ENCODE measurements at places on chromosomes 2 and 18. TPM values are rescaled to one million over a fixed set of nuclear protein-coding genes. Genes with fewer than 3 reads are reported as not detected.

The ACADL gene
- total RNA-seq = not detected

GRCh38 chr2:100140582-100140981, 1.8 kb downstream of the AFF3 start:
- no peaks in the 10 kb centered on the region for H3K27me3 ChIP-seq
- DNase-seq = no peak

DNA sequence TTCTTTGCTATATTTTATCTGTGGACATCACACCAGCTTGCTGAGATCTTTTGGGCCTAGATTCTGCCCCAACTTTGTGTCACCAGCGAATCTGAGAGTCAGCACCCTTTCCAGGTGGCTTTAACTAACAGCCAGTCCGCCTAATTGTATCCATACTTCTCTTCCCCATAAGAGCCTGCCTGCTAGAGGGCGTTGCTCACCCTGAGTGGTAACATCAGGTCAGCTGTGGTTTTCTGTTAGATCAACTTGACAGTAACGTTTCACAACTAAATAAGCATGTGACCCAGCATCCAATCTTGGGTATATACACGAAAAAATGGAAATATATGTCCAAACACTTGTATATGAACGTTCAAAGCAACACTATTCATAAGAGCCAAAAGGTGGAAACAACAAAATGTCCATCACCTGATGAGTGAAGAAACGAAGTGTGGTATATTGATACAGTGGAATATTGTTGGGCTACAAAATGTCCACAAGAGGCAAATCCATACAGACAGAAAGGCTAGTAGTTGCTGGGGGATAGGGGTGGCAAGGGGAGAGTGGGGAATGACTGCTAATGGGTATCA, 24.9 kb downstream of the EFHD1 start:
- DNase-seq = no peak
- H3K4me1 ChIP-seq = no peaks in the 10 kb centered on the region
- no peak overlapping the region for H3K4me3 ChIP-seq
- H3K36me3 ChIP-seq = no peaks in the 10 kb centered on the region
- H3K27me3 ChIP-seq = peaks cover 1% of the 10 kb centered on the region

DNA sequence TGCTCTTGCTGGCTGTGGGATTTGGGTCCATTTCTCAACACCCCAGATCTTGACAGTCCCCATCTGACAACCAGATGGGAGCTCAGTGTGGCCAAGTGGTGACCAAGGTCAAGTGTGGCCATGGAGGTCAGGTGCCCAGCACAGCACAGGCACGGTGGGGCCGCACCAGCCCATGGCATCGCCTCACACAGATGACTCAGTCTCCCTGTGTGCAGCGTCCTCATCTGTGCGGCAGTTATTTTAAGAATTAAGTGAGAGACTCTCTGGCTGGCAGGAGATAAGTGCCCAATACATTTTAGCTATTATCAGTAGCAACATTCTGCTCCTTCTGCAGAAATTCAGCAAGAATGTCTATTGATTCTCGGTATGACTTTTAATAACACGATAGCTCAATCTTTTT, 167.2 kb downstream of the DDX1 start:
- H3K4me1 ChIP-seq = no peaks in the 10 kb centered on the region
- no peak overlapping the region for H3K4me3 ChIP-seq
- H3K27ac ChIP-seq = no peak overlapping the region
- no peaks in the 10 kb centered on the region for H3K36me3 ChIP-seq
- DNase-seq = no peak

- DNase-seq = peak; percentile 50
- H3K36me3 ChIP-seq = no peaks in the 10 kb centered on the region
- H3K4me1 ChIP-seq = peaks cover 39% of the 10 kb centered on the region
- H3K27ac ChIP-seq = peak overlapping the region; percentile 53
Observed at GRCh38 chr2:64049633-64050220, 30.5 kb upstream of the VPS54 start.

DNA sequence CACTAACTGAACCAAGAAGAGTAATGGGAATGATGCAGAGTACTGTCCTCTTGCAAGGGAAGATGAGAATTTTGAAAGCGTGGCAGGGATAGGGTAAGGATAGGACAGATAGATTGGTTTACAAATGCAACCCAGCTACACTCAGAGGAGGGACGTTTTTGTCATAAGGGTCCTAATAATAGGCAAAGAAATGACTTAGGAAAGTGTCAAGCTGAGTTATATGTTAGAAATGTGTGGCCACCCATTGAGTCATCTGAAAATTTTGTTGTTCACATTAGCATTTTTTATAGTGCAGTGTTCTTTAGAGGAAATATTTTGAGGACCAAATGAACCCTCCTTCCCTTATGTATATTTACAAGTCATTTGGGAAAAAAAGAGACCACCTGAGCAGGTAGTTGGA, 137.5 kb downstream of the PHLPP1 start:
- H3K4me3 ChIP-seq = no peak overlapping the region
- H3K27ac ChIP-seq = no peak overlapping the region
- no peaks in the 10 kb centered on the region for H3K27me3 ChIP-seq
- H3K36me3 ChIP-seq = no peaks in the 10 kb centered on the region

GRCh38 chr2:234978466-234979203, 26.8 kb downstream of the SH3BP4 start:
- peaks cover 16% of the 10 kb centered on the region for H3K27me3 ChIP-seq
- peaks cover 8% of the 10 kb centered on the region for H3K4me1 ChIP-seq
- H3K36me3 ChIP-seq = no peaks in the 10 kb centered on the region
- no peak for DNase-seq
- no peak overlapping the region for H3K27ac ChIP-seq
- no peak overlapping the region for H3K4me3 ChIP-seq

GRCh38 chr2:217975626-217976025, 27.2 kb downstream of the TNS1 start:
- no peak for DNase-seq
- H3K27me3 ChIP-seq = no peaks in the 10 kb centered on the region
- no peak overlapping the region for H3K4me3 ChIP-seq
- no peaks in the 10 kb centered on the region for H3K4me1 ChIP-seq
- no peaks in the 10 kb centered on the region for H3K36me3 ChIP-seq
- H3K27ac ChIP-seq = no peak overlapping the region

The B4GALT6 gene
- total RNA-seq = not detected

The CFC1 gene
- total RNA-seq = not detected

- H3K36me3 ChIP-seq = peaks cover 6% of the 10 kb centered on the region
- DNase-seq = no peak
- no peaks in the 10 kb centered on the region for H3K27me3 ChIP-seq
- H3K4me3 ChIP-seq = peak overlapping the region; percentile 32
Observed at GRCh38 chr2:54575379-54575888, 119.3 kb downstream of the SPTBN1 start.

The CIB4 gene
- not detected for total RNA-seq

DNA sequence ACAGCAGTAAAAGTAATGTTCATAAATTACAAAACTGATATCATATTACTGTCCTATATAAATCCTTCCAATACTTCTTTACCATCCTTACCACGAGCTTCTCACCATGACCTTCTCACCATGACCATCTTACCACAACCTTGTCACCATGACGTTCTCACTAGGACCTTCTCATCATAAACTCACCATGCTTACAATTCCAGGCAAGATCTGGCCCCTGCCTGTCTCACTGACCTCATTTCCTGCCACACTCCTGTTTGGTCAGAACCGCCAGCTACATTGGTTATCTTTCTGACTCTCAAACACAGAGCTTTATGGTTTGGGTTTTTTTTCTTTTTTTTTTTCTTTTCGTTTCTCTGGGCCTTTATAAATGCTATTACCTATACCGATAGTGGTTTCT, 827.6 kb downstream of the RNF144A start:
- peak overlapping the region; percentile 12 for H3K27ac ChIP-seq
- H3K4me1 ChIP-seq = peaks cover 45% of the 10 kb centered on the region
- H3K36me3 ChIP-seq = no peaks in the 10 kb centered on the region
- DNase-seq = no peak
- H3K4me3 ChIP-seq = peak overlapping the region; percentile 16

The RAB1A gene
- 51.8 TPM for total RNA-seq

DNA sequence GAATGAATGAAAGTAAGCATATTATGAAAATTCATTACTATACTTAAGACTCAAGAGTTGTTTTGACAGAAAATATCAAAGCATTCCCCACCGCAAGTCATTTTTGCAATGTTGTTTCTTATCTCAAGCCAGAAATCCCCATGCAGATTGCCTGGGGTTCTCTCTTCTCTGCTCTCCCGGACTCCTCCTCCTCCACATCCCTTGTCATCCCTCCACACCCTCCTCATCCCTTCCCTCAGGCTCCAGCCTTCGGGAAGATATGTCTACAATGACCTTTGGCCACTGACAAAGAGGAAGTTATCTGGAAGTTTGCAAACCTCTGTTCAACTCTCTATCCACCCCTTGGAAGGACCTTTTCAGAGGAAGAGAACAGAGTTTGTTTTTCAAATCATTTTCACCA, 11.9 kb downstream of the TFCP2L1 start:
- H3K27ac ChIP-seq = no peak overlapping the region
- DNase-seq = no peak

- no peak for DNase-seq
- no peak overlapping the region for H3K27ac ChIP-seq
- H3K27me3 ChIP-seq = no peaks in the 10 kb centered on the region
- no peak overlapping the region for H3K4me3 ChIP-seq
- H3K36me3 ChIP-seq = peaks cover 12% of the 10 kb centered on the region
Observed at GRCh38 chr2:171406044-171406443, 27.7 kb downstream of the METTL8 start.

GRCh38 chr18:79568543-79569205, 110.9 kb upstream of the CTDP1 start:
- H3K36me3 ChIP-seq = no peaks in the 10 kb centered on the region
- H3K27me3 ChIP-seq = peaks cover 3% of the 10 kb centered on the region
- no peak overlapping the region for H3K4me3 ChIP-seq
- H3K27ac ChIP-seq = no peak overlapping the region

- peak overlapping the region; percentile 85 for H3K4me3 ChIP-seq
- peaks cover 15% of the 10 kb centered on the region for H3K36me3 ChIP-seq
- H3K27me3 ChIP-seq = peaks cover 56% of the 10 kb centered on the region
- no peak overlapping the region for H3K27ac ChIP-seq
Observed at GRCh38 chr2:172100935-172101820, 1.5 kb downstream of the DLX2 start.

The CCDC148 gene
- total RNA-seq = not detected

GRCh38 chr18:26943906-26944305, 78.4 kb upstream of the AQP4 start:
- no peaks in the 10 kb centered on the region for H3K36me3 ChIP-seq
- H3K4me3 ChIP-seq = no peak overlapping the region
- no peaks in the 10 kb centered on the region for H3K4me1 ChIP-seq
- H3K27ac ChIP-seq = no peak overlapping the region
- no peak for DNase-seq
- H3K27me3 ChIP-seq = no peaks in the 10 kb centered on the region

DNA sequence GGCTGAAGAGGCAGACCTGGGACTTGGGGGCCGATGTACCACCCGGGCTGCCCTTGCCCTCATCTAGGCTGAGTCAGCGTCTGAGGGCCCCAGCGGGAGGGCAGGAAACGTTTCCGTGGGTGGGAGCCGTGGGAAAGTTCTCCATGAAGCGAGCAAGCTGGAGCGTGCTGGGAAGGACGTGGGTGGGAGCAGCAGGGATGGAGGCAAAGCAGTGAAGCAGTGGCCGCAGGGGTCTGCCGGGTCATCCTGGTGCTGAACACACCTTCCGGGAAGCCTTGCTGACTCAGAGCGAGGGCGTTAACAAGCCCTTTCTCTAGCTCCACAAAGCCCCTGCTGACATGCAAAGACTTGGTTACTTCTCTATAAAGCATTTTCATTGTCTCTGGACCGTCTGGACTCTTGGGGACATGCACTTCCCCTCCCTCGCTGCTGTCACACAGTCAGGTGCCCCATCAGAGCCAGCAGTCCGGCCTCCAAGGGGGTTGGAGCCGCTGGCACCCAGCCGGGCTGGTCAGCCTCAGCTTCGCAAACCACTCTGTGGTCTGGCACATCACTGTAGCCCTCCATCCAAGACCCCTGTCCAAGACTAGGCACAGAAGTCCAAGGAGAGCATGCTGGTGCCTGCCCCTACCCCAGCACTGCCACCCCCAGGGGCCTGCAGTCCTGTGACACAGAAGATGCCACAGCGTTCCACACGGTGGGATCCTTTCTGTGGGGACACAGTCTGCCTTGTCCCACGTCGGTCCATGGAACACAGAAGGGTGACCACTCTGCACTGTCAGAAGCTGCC, 115.1 kb upstream of the GPC1 start:
- H3K27me3 ChIP-seq = peaks cover 10% of the 10 kb centered on the region
- no peak overlapping the region for H3K4me3 ChIP-seq
- H3K4me1 ChIP-seq = no peaks in the 10 kb centered on the region
- DNase-seq = no peak
- no peak overlapping the region for H3K27ac ChIP-seq

The CELF4 gene
- not detected for total RNA-seq

GRCh38 chr2:55902971-55903370, 20.6 kb downstream of the EFEMP1 start:
- H3K36me3 ChIP-seq = no peaks in the 10 kb centered on the region
- no peak for DNase-seq
- no peak overlapping the region for H3K4me3 ChIP-seq
- no peak overlapping the region for H3K27ac ChIP-seq
- H3K4me1 ChIP-seq = no peaks in the 10 kb centered on the region
- H3K27me3 ChIP-seq = peaks cover 5% of the 10 kb centered on the region

DNA sequence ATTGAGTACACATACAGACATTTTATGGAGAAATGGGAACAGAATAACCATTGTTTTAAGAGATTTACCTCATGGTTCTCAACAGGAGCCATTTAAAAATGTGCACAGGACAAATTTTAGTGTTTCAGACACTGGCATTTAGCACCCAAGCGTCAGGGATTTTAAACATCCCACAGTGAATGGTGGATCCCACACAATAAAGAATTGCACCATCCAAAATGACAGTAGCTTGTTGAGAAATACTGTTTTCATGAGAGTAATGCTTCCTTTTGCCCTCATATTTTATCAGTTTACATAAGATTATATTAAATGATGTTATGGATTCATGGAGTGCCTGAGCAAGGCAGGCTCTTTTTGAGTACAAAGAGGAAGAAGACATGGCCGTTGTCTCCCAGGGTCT, 54.0 kb downstream of the MFSD6 start:
- H3K4me1 ChIP-seq = peaks cover 39% of the 10 kb centered on the region
- no peak overlapping the region for H3K27ac ChIP-seq
- H3K4me3 ChIP-seq = no peak overlapping the region
- DNase-seq = no peak

GRCh38 chr18:22570492-22570891, 152.8 kb upstream of the CTAGE1 start:
- no peaks in the 10 kb centered on the region for H3K36me3 ChIP-seq
- DNase-seq = no peak
- no peak overlapping the region for H3K4me3 ChIP-seq
- no peaks in the 10 kb centered on the region for H3K4me1 ChIP-seq
- no peak overlapping the region for H3K27ac ChIP-seq

The SCN3A gene
- total RNA-seq = 0.26 TPM

GRCh38 chr2:125857971-125858794, 797.8 kb upstream of the GYPC start:
- no peak for DNase-seq
- no peaks in the 10 kb centered on the region for H3K36me3 ChIP-seq
- no peak overlapping the region for H3K27ac ChIP-seq
- H3K4me3 ChIP-seq = no peak overlapping the region
- H3K27me3 ChIP-seq = no peaks in the 10 kb centered on the region

The AFF3 gene
- total RNA-seq = 11.9 TPM

Measured in naive thymus-derived CD8-positive, alpha-beta T cell (primary cell).